Stimulated activated CD4-positive, alpha-beta T cell treated with anti-CD3 and anti-CD28 coated beads, Interleukin-1b, Interleukin-23, amount 100 ng/mL, for 4 hours (primary cell): ENCODE measurements at places on chromosomes 7 and 10.

- DNase-seq = no peak
Observed at GRCh38 chr10:111297351-111297848, 220.6 kb downstream of the ADRA2A start.

- no peak for DNase-seq
Observed at GRCh38 chr7:158328376-158329013, 259.1 kb downstream of the PTPRN2 start.

GRCh38 chr7:35694161-35694783 lies 663 bp downstream of the HERPUD2 start:
- DNase-seq = no peak

DNA sequence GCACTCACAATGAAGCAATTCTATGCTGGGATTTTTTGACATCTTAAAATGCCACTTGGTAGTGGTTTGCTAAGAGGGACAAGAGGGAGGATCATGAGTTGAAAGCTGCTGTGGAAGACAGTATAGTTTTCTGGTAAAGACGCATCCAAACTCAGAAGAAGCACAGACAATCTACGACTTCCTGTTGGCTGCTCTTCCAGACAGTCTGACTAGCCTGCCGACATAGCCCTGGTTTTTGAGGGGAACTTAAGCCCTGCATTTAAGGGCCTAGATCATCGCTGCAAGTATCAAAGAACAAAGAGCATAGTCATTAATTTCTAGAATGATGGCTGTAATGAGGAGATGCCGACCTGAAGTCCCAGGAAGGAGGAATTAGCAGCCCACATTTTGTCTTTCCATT lies 99.9 kb upstream of the IKZF1 start:
- no peak for DNase-seq

DNA sequence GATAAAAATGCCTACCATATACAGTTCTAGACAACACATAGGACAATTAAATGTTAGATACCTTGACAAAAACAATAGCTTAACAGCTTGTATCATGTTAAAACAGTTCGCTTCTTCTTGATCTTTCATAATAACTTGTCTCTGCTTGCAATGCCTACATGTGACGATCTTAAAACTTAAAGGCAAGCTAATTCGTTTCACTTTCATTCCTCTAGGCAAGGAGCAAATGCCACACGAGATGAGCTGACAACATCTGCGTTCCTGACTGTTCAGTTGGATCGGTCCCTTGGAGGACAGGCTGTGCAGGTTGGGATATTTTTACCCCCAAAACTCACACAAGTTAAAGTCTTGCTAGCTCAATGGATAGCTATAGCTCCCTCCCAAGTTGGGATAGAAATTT lies 51.6 kb upstream of the ARL4A start:
- no peak for DNase-seq

DNA sequence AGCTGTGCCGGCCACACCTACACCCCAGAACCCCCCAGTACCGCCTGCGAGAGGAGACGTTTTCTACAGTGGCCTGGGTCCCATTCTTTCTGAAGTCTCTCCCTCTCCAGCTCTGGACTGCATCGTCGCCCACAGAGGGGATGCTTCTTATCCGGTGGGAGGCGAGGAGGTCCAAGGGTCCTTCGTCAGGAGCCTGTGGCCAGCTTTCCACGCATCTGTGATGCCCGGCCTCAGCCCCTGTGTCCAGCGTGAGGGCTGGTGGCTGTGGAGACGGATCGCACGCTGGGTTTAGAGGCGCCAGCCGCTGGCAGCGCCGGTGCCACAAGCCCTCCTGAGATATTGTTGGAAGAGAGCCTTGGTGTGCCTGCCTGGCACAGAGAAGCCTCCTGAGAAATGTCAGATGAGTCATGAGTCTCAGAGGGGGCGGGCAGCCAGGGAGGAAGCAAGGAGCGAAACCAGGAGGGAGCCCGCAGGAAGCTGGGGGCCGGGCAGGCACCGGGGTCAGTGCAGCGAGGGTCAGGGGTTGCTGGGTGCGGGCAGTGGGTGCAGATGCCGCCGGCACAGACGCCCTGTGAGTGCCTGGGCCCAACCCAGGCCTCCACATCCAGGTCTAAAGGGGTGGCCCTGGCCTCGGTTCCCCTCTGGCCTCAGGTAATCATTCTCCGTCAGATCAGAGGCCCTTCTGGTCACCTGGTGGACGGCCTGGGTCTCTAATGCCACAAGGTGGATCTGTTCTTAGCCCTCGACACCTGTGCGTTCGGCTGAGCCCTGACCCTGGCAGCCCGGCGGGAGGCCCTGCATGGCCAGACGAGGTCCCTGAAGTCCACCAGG lies 86.0 kb upstream of the DIP2C start:
- DNase-seq = no peak

- DNase-seq = no peak
Observed at GRCh38 chr10:89351780-89352597, 24.2 kb downstream of the IFIT3 start.

- DNase-seq = no peak
Observed at GRCh38 chr7:35617041-35617440, 77.9 kb downstream of the HERPUD2 start.

GRCh38 chr7:128733278-128733645 lies 5.9 kb upstream of the CALU start:
- DNase-seq = no peak

- no peak for DNase-seq
Observed at GRCh38 chr10:661597-662222, 27.8 kb downstream of the DIP2C start.

DNA sequence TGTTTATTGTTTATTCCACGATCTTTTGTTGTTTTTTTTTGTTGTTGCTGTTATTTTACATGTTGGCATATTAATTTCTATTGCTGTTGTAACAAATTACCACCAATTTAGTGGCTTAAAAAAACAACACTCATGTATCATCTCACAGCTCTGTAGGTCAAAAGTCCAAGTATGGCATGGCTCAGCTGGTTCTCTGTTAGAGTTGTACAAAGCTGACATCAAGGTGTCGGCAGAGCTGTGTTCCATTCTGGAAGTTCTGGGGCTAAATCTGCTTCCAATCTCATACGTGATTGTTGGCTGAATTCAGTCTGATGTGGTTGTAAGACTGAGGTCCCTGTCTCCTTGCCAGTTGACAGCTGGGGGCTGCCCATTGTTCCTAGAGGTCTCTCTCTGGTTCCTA lies 60.2 kb upstream of the FAM133B start:
- no peak for DNase-seq

GRCh38 chr10:69139961-69140360 lies 16.0 kb downstream of the VPS26A start:
- no peak for DNase-seq

DNA sequence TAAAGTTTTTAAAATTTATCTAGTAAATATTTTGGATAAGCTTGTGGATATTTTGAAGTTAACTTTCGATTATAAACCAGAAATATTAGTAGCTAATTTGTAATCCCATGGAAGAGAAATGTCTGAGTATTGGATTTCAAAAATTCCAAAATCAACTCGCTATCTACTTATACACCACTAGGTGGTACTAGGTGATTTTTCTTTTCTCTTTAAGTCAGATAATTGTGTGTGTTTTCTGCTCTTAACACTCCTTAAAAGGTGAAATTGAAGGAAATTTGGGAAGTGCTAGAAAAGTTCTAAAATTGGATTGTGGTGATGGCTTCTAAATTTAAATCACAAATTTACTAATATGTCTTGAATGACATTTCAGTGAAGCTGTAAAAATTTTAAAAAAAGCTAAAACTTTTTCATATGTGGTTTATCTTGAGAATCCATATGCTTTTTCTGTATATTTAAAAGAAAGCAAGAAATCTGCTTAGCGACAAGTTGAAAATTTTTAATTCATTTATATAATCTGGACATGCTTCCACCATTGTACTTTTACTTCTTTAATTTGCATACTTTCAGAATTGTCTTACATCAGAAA lies 90.2 kb downstream of the IPMK start:
- DNase-seq = no peak
